Breast epithelium (tissue), 4 donors: ENCODE measurements at places on chromosomes 3 and 15. TPM values are rescaled to one million over a fixed set of nuclear protein-coding genes. Genes with fewer than 3 reads are reported as not detected.

Gene COX17
- total RNA-seq: 26.7 TPM

Gene POPDC2
- total RNA-seq: 7.9 TPM

Gene QTRT2
- 15.1 TPM for total RNA-seq

Gene CFAP91
- 24.6 TPM for total RNA-seq

Gene CILP
- total RNA-seq: 5.2 TPM
